Iris pigment epithelial cell (primary cell): ENCODE measurements at places on chromosomes 5 and 9.
A peak's percentile ranks its signal among the peaks of the same experiment; 100 is the strongest.

DNA sequence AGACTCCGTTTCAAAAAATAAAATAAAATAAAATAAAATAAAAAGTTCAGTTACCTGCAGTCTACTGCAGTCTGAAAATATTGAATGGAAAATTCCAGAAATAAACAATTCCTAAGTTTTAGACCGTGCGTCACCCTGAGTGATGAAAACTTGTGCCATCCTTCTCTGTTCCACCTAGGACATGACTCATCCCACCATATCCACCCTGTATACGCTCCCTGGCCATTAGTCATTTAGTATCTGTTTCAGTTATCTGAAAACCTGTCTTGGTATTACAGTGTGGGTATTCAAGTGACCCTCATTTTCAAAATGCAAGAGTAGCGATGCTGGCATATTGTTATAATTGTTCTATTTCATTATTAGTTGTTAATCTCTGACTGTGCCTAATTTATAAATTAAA lies 51.8 kb upstream of the TEX48 start:
- peak; percentile 84 for DNase-seq

DNA sequence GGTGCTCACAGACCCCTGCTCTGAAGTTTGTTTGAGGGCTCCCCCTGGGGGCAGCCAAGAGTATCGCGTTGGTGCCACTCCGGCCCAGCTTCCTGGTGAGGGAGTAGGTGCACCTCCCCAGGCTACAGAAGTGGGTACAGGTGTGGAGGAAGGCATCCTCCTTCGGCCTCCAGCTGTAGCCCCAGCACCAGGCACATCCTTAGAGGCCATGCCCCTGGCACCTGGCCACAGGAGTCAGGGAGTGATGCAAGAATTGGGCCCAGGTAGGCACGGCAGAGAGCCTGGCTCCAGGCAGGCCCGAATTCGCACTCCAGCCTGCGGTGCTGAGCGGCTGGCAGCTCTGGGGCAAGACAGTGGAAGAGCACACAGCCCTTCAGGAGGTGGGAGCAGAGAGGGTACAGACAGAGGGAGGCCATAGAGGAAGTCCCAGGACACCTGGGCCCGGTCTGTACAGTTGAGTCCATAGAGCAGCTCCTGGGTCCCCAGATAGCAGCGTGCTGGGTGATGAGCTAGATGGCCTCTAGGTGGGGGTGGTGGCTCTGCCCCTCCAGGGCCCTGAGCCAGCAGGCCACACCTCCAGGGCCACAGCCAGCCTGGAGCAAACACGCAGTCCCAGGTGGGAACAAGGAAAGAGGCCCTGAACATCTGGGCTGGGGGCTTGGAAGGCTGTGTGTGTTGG lies 2.4 kb downstream of the SAPCD2 start:
- peak; percentile 67 for DNase-seq

- peak; percentile 27 for DNase-seq
Measured at GRCh38 chr9:71814226-71814625, 45.9 kb upstream of the CEMIP2 start.

GRCh38 chr5:127854520-127854919 lies 151.3 kb downstream of the CCDC192 start:
- DNase-seq: no peak

GRCh38 chr5:39219437-39219836 lies at the start of gene FYB1:
Gene FYB1 (minus strand): TSS chr5:39219563. CDS start chr5:39202960, 16,603 bp downstream.
- DNase-seq: no peak
